Testis (tissue), 5 donors: ENCODE measurements at places on chromosomes 7 and 10. TPM values are rescaled to one million over a fixed set of nuclear protein-coding genes. Genes with fewer than 3 reads are reported as not detected.

Gene SMO
- polyA plus RNA-seq: 11.9 TPM

Gene AOC1
- 6.2 TPM for polyA plus RNA-seq

Gene CYP2C8
- 3.9 TPM for polyA plus RNA-seq

Gene HYCC1
- 43.6 TPM for polyA plus RNA-seq

Gene STRIP2
- 18.8 TPM for polyA plus RNA-seq

Gene AKR1C4
- 1.9 TPM for polyA plus RNA-seq

Gene MYOZ1
- polyA plus RNA-seq: 10.5 TPM

Gene SRPK2
- 226 TPM for polyA plus RNA-seq

Gene MBL2
- 0.08 TPM for polyA plus RNA-seq

Gene UCMA
- polyA plus RNA-seq: not detected

Gene CALML3
- 1.5 TPM for polyA plus RNA-seq

Gene TRRAP
- 45.6 TPM for polyA plus RNA-seq

Gene PLXDC2
- polyA plus RNA-seq: 27.5 TPM

Gene SPDYE1
- 8.3 TPM for polyA plus RNA-seq

Gene SPOCK2
- 73.6 TPM for polyA plus RNA-seq

Gene NEURL1
- 19.8 TPM for polyA plus RNA-seq

Gene ANKRD7
- polyA plus RNA-seq: 1,292 TPM

Gene GIMAP1
- polyA plus RNA-seq: 2.8 TPM

Gene NUTM2B
- 5.6 TPM for polyA plus RNA-seq

Gene OR2A1
- 0.20 TPM for polyA plus RNA-seq

Gene SLC39A12
- polyA plus RNA-seq: 0.38 TPM

Gene EXOSC1
- polyA plus RNA-seq: 31.4 TPM

Gene SRRM3
- polyA plus RNA-seq: 8.3 TPM

Gene TAS2R3
- polyA plus RNA-seq: 0.40 TPM

Gene ASZ1
- polyA plus RNA-seq: 18.4 TPM

Gene POM121
- 49.7 TPM for polyA plus RNA-seq

Gene TMEM270
- 113 TPM for polyA plus RNA-seq

Gene SFTPD
- polyA plus RNA-seq: 0.92 TPM

Gene PPIA
- polyA plus RNA-seq: 918 TPM

Gene LRRN3
- 9.3 TPM for polyA plus RNA-seq

Gene ATG9B
- polyA plus RNA-seq: 24.8 TPM

Gene CUBN
- 19.2 TPM for polyA plus RNA-seq

Gene DPY19L1
- polyA plus RNA-seq: 63.8 TPM

Gene FBH1
- polyA plus RNA-seq: 91.6 TPM

Gene CYP26A1
- polyA plus RNA-seq: 0.57 TPM
